Neural progenitor cell (in vitro differentiated cells): ENCODE measurements at places on chromosomes 3 and 15. TPM values are rescaled to one million over a fixed set of nuclear protein-coding genes. Genes with fewer than 3 reads are reported as not detected.

Gene FSIP1
- 2.1 and 2.5 TPM in 2 replicates for total RNA-seq

Gene SLC6A1
- total RNA-seq: 0.52 and 0.77 TPM in 2 replicates

Gene OR5H15
- total RNA-seq: not detected in 2 replicates

Gene GRK7
- total RNA-seq: 0.03 TPM in 1 of 2 replicates, not detected in the other

Gene RAB6B
- 7.7 and 10.1 TPM in 2 replicates for total RNA-seq

Gene MOBP
- not detected in 2 replicates for total RNA-seq

Gene PTPN23
- total RNA-seq: 3.4 and 8.6 TPM in 2 replicates

Gene SNX22
- 4.0 and 6.4 TPM in 2 replicates for total RNA-seq

Gene PRR23E
- total RNA-seq: not detected in 2 replicates

Gene ROPN1B
- total RNA-seq: 0.12 TPM in 1 of 2 replicates, not detected in the other
